ENCODE measurements at places on chromosomes 16 and 17. TPM values are rescaled to one million over a fixed set of nuclear protein-coding genes. Genes with fewer than 3 reads are reported as not detected.

DNA sequence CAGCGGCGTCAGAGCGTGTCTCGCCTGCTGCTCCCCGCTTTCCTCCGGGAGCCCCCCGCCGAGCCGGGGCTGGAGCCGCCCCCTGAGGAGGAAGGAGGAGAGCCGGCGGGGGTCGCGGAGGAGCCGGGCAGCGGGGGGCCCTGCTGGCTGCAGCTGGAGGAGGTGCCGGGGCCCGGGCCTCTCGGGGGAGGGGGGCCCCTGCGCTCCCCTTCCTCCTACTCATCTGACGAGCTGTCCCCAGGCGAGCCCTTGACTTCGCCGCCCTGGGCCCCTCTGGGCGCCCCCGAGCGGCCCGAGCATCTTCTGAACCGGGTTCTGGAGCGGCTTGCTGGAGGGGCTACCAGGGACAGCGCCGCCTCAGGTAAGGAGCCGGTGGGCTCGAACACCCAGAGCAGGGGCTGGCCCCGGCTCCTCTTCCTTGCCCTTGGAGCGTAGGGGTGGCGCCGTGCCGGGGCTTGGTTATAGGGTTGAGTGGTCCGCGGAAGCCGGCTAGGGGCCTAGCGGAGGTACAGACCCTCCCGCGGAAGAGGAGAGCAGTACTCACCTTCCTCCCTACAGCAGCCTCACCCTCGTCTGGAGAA, 841 bp downstream of the RAPGEFL1 start:
- DNase-seq, result no peak

GRCh38 chr17:50564916-50565315, 4.4 kb downstream of the CACNA1G start:
- peak; percentile 67 for DNase-seq

GRCh38 chr16:57889960-57890751, 80.8 kb downstream of the CNGB1 start:
- no peak for DNase-seq

DNA sequence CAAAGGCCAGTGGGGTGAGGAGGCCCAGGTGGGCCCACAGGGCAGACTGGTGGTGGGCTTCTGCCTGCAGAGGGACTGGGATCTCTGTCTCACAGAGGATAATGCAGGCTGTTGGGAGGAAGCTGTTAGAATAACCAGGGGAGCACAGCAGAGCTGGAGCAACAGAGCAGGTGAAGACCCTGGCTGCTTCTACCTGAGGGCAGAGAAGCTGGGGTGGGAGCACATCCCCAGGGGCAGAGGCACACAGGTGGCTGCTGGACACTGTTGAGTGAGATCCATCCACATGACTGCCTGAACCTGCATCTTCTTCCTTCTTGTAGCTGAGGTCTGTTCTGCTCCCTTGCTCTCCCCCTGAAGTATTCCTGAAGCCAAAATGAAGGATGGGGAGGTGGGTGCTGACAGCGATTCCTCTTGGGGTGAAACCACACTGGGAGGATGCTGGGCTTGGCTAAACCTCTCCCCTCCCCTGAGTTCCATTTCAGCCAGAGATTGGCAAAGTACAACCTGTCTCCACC, 1725.0 kb downstream of the TP53TG3F start:
- no peak for DNase-seq

DNA sequence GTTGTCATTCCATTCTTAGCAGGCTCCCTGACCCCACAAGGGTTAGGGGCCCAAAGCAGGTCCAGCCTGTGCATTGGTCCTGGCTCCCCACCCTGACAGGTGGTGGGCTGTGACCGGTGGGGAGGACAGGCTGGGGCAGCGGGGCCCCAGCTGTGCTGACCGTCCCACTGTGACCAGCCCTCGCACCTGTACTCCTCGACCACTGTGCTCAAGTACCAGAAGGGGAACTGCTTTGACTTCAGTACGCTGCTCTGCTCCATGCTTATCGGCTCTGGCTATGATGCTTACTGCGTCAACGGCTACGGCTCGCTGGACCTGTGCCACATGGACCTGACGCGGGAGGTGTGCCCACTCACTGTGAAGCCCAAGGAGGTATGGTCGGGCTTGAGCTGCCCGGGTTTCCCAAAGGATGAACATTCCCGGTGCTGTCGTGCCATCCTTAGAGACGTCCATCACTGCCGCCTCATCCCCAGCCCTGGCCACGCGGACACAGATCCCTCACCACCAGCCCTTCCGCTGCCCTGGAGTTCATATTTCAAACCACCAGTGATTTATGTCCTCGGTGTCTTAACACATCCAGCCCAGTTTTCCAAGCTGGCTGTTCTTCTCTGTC, 7.3 kb downstream of the DRC7 start:
- no peak for DNase-seq

The SECTM1 gene
- 3.9 TPM for total RNA-seq

GRCh38 chr17:32615326-32615725, 128.5 kb downstream of the CDK5R1 start:
- DNase-seq, result no peak

DNA sequence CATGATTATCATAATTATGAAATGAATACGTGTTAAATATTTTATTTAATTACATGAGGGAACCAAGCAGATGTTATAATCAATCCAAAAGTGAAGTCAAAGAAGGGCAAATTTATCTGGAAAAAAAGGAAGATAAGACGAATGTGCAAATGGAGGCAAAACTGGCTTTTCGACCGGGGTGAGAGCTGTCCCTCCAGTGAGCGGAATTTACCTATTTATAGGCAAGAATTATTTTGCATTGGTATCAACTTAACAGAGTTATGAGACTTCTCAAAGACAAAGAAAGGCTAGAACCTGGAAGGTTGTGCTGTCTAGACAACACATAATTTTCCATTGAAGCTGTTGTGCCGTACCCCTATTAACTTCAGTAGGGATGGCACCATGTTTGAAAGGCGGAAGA, 1.4 kb upstream of the GGA2 start:
- no peak for DNase-seq

The CETP gene
- 0.16 TPM for total RNA-seq

The PPL gene
- total RNA-seq, result 7.6 TPM

The KAT2A gene
- 25.7 TPM for total RNA-seq

The TSPAN10 gene
- 0.30 TPM for total RNA-seq

DNA sequence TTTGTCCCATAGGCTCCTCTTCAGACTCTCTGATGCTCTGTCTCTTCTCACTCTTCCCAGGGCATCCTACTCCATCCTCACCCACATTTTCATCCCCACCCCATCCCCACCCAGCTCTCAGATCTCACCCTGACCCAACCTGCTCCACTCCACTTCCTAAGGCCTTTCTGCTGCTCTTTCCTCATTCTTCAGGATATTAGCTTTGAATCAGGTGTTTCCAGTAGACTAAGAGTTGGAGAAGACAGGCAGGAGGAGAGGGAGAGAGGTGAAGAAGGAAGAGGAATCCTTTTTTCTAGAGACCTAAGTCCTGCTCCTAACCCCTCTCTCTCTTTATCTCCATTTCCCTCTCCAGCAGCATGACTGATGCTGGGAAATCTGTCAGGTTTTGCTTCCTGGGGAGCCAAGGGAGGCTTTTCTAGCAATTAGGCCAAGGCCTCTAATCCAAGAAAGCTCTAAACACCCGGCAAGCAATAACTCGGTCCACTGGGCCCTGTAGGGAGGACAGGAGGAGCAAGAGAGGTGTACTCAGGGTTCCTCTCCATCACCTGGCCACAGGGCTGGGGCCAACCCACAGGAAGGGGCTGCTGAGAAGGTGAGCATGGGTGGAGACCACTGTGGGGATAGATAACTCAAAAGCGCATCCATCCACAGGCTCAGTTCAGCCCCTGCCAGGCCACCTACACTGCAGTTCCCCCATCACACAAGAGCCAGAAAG, 133.3 kb downstream of the TMEM132E start:
- DNase-seq, result no peak

The NLRC3 gene
- total RNA-seq, result 0.93 TPM

The PCGF2 gene
- 20.7 TPM for total RNA-seq

All from left ventricle myocardium inferior (tissue), 1 donor.